ENCODE measurements at places on chromosomes 12 and 14.

DNA sequence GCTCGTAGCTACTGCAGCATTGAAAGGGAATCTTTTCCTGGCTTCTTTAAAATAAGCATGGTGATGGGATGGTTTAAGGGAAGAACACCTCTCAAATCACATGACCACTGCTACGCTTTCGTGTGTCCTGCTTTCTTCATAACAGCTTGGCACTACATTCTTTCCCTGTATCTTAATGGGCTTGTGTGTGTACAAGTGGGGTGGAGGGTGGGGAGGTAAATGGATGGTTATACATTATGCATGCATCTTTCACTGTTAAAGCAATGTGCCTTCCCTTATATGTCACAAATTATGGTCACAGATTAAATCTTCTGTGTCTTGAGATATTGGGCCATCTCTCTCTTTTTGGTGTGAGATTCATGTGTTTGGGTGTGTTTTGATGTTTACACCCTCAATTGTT is 169.4 kb upstream of the GARIN2 start:
- no peaks in the 10 kb centered on the region for H3K36me3 ChIP-seq
- no peak overlapping the region for H3K4me3 ChIP-seq
- DNase-seq, result no peak

DNA sequence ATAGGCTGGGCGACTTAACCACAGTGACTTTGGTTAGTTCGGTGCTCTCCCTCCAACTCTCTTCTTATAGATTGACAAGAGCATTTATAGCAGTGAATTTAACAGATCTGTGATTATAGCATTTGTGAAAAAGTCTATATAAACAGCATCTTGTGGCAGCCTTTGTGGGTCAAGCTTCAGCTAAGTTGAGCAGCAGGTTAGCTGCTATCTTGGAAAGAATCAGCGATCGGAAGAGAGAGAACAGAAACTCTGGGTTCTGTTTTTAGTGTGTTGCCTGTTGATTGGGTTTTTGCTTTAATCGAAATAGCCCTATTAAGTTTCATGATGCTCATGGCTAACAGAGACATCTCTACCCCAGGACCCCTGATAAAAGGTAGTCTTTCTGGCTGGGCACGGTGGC is 20.2 kb downstream of the EVL start:
- no peaks in the 10 kb centered on the region for H3K4me1 ChIP-seq
- H3K36me3 ChIP-seq, result no peaks in the 10 kb centered on the region
- no peak overlapping the region for H3K27ac ChIP-seq

DNA sequence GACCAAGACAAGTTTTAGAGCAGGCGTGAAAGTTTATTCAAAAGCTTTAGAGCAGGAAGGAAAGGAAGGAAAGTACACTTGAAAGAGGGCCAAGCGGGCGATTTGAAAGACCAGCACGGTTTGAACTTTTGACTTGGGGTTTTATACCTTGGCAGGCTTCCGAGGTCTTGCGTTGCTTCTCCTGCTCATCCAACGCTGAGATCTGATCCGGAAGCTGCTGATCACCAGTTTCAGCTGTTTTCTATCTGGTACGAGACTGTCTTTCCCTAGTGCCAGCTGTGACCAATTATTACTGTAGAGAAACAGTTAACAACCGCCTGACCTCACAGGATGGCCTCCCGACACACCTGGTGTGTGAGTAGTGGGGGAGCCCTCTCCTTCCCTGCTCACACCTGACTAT is 20.6 kb upstream of the SNRPF start:
- no peak overlapping the region for H3K27ac ChIP-seq
- H3K4me1 ChIP-seq, result no peaks in the 10 kb centered on the region
- H3K27me3 ChIP-seq, result no peaks in the 10 kb centered on the region
- peak; percentile 61 for DNase-seq

GRCh38 chr14:94793901-94794300 is 24.0 kb upstream of the GSC start:
- no peaks in the 10 kb centered on the region for H3K4me1 ChIP-seq
- no peaks in the 10 kb centered on the region for H3K27me3 ChIP-seq
- no peaks in the 10 kb centered on the region for H3K36me3 ChIP-seq
- H3K4me3 ChIP-seq, result no peak overlapping the region
- no peak overlapping the region for H3K27ac ChIP-seq

DNA sequence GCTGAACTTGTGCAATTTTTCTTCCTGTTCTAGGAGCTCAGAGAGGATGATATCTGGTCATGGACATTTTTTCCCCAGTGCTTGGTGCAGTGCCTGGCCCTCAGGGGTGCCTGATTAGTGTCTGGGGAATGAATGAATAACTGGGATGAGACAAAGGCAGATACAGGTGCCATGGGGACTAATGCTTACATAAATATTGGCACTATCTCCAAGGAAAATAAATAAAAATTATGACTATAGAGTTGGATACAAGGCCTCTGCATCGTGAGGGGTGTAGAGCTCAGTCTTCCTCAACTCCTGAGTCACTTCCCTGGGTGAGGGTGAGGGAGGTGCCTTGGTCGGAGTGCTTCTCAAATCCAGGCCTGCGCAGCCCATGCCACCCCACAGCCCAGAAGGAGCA is 188.6 kb downstream of the KCNA5 start:
- H3K4me1 ChIP-seq, result no peaks in the 10 kb centered on the region
- no peaks in the 10 kb centered on the region for H3K27me3 ChIP-seq
- DNase-seq, result no peak
- H3K27ac ChIP-seq, result no peak overlapping the region

- no peaks in the 10 kb centered on the region for H3K27me3 ChIP-seq
- H3K36me3 ChIP-seq, result no peaks in the 10 kb centered on the region
- no peak for DNase-seq
- H3K4me1 ChIP-seq, result no peaks in the 10 kb centered on the region
- no peak overlapping the region for H3K27ac ChIP-seq
Measured at GRCh38 chr14:65940056-65940735, 527.7 kb downstream of the FUT8 start.

DNA sequence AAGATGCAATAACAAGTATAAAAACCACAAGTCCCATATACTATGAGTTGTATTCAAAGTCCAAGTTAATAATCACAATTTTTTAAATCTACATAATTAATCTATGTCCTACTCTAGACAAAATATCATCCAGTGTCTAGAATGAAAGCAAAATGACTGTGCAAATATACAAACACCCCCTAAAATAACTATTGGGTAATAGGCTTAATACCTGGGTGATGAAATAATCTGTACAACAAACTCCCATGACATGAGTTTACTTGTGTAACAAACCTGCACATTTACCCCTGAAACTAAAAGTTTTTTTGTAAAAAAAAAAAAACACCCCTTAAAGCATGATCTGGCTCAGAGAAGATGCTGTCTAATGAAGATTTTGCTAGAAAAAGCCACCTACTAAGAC is 4.2 kb downstream of the TAS2R42 start:
- DNase-seq, result no peak
- no peak overlapping the region for H3K4me3 ChIP-seq
- no peaks in the 10 kb centered on the region for H3K27me3 ChIP-seq
- no peak overlapping the region for H3K27ac ChIP-seq
- H3K36me3 ChIP-seq, result no peaks in the 10 kb centered on the region
- H3K4me1 ChIP-seq, result no peaks in the 10 kb centered on the region

GRCh38 chr14:64137657-64138290 is 156.4 kb downstream of the ESR2 start:
- no peaks in the 10 kb centered on the region for H3K27me3 ChIP-seq
- no peaks in the 10 kb centered on the region for H3K36me3 ChIP-seq
- peak; percentile 20 for DNase-seq
- no peak overlapping the region for H3K4me3 ChIP-seq
- no peak overlapping the region for H3K27ac ChIP-seq

DNA sequence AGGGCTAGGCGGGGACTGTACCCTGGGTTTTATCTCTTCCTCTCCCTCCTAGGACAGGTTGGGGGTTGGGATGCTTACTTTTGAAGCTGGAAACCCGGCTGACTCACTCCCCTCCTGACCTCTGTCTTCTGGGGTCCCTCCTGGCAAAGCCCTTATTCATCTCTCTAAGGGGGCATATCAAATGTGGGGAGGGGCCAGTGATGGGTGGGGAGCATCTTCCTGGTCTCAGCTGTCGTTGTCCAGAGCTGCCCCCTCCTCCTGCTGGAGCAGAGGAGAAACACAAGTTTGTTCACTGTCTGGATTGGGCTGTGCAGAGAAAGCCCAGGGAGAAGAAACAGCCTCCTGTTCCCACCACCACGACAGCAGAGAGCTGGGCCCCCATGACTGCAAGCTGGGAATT is 85.8 kb downstream of the TNFAIP2 start:
- no peak overlapping the region for H3K4me3 ChIP-seq
- peak overlapping the region; percentile 86 for H3K27ac ChIP-seq
- no peaks in the 10 kb centered on the region for H3K27me3 ChIP-seq
- DNase-seq, result no peak

- H3K4me3 ChIP-seq, result no peak overlapping the region
- H3K36me3 ChIP-seq, result no peaks in the 10 kb centered on the region
- no peaks in the 10 kb centered on the region for H3K4me1 ChIP-seq
- H3K27me3 ChIP-seq, result no peaks in the 10 kb centered on the region
Measured at GRCh38 chr14:22411398-22412055, 177.5 kb downstream of the DAD1 start.

- no peak overlapping the region for H3K27ac ChIP-seq
- no peak overlapping the region for H3K4me3 ChIP-seq
- no peaks in the 10 kb centered on the region for H3K27me3 ChIP-seq
- no peak for DNase-seq
- no peaks in the 10 kb centered on the region for H3K4me1 ChIP-seq
- H3K36me3 ChIP-seq, result no peaks in the 10 kb centered on the region
Measured at GRCh38 chr12:84507956-84508850, 404.4 kb downstream of the SLC6A15 start.

GRCh38 chr12:124774462-124775167 is 89.0 kb downstream of the SCARB1 start:
- peak overlapping the region; percentile 8 for H3K4me3 ChIP-seq
- H3K36me3 ChIP-seq, result no peaks in the 10 kb centered on the region
- peak; percentile 60 for DNase-seq
- no peaks in the 10 kb centered on the region for H3K27me3 ChIP-seq
